Kidney epithelial cell (primary cell): ENCODE measurements at places on chromosomes 1 and 21.

- DNase-seq = no peak
Observed at GRCh38 chr1:206411321-206411720, 59.0 kb upstream of the IKBKE start.

- DNase-seq = no peak
Observed at GRCh38 chr1:179921981-179922872, 32.4 kb upstream of the CEP350 start.

- no peak for DNase-seq
Observed at GRCh38 chr1:10957133-10957532, 55.3 kb upstream of the TARDBP start.

DNA sequence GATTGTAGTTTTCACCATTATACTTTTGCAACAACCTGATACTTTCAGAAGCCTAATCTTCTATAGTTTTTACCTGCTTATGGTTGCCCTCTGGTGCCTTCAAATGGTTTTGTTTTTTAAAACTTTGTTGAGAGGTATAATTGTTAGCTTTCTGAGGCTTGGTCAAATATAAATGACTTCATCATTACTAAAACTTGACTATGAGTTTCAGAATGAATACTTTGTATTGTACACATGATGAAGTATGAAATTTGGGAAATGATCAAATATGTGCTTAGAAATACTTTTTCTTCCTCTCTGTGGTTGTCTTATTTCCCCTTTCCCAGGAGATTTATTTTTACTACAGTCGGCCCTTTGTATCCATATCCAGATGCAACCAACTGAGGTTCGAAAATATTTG, 151.8 kb upstream of the B3GALT2 start:
- no peak for DNase-seq

- peak; percentile 23 for DNase-seq
Observed at GRCh38 chr1:115258302-115258866, 79.7 kb downstream of the NGF start.

GRCh38 chr21:39673736-39674135, 61.0 kb downstream of the B3GALT5 start:
- no peak for DNase-seq
